ENCODE measurements at places on chromosomes 13 and 19.
A peak's percentile ranks its signal among the peaks of the same experiment; 100 is the strongest.

DNA sequence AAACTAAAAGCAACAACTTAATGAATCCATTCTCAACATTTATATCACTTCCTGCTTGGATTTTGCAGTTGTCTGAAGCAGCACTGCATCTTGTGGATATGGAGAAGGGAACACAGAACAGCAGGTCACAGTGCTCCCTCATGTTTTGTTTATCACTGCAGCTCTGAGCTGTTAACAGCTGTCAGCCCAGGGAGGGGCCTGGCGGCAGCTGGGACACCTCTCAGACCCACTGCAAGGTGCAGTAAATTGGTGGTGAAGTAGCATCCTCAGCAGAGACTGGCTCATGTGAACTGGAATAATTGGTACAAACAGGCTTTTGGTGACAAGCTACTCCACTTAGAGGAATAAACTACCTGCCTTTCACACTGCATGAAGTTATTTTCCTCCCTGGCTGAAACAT is 170.4 kb downstream of the LIG4 start:
- DNase-seq, result no peak

DNA sequence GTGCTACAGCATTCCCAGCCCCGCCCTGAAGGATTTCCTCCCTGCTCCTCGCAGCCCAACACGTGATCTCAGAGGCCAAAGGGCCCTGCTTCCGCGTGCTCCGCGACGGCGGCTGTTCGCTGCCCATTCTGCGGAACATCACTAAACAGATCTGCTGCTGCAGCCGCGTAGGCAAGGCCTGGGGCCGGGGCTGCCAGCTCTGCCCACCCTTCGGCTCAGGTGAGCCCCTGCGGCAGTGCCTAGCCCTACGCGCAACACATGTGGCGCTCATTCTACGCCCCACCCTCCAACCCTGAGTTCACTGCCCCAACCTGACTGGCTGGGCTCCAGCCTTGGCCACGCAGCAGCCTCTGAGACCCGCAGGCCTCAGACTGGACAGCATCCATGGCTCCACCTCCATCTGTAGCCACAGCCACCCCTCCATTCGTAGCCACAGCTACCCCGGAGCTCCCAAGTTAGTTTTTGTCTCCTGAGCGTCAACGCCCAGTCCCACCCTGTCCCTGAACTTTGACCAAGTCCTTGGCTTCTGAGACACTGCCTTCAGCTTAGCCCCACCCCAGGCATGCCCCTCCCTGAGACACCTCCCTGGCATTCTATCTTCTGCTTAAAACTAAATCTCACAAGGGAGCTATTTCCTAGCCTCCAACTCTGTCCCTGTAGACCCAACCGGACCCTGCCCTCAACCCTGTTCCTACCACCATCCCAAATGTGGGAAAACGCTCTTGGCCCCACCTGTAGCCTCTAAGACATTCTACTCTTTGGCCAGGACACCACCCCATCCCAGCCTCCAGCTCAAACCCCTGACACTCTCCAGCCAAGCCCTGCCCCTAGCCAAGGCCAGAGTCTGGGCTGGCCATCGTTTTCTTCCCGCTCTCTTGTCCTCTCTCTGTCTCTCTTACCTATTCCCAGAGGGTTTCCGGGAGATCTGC is 6.4 kb downstream of the LTBP4 start:
- no peak for DNase-seq

- no peak for DNase-seq
These were observed 9.3 kb upstream of the MISP start for GRCh38 chr19:741506-742131.

DNA sequence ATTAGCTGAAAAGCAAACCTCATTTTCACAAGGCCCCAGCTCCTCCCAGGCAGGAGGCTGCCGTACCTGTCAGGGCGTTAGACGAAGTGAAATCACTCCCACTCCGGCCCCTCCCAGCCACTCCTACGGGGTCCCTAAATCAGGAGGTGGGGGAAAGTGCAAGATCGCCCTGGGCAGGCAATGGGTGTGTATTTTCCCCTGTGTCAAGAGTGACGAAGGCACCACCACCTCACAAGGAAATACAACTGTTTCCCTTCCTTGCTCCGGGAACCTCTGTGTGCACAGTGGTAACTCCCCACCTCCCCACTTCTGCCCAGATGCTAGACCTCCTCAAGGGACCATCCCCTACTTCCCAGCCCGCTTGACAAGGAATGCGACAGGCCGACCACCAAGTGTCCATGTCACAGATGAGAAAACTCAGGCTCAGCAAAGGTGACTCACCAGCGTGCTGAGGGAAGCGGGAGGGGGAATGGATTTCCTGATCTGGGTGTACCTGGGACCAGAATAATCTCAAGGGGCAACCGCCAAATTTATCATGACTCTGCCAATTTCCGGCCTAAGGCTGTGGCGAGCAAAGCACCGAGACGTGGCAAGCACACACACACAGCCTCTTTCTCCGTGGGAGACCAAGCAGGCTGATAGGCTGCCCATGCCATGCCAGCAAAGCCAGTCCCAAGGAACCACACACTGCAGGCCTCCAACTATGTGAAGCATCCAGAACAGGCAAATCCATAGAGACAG is 7.3 kb downstream of the PPP6R1 start:
- DNase-seq, result peak; percentile 51

GRCh38 chr13:96996107-96996506 is 1.8 kb upstream of the OXGR1 start:
- DNase-seq, result no peak

- no peak for DNase-seq
These were observed 33.2 kb downstream of the RASA3 start for GRCh38 chr13:114099191-114099590.

DNA sequence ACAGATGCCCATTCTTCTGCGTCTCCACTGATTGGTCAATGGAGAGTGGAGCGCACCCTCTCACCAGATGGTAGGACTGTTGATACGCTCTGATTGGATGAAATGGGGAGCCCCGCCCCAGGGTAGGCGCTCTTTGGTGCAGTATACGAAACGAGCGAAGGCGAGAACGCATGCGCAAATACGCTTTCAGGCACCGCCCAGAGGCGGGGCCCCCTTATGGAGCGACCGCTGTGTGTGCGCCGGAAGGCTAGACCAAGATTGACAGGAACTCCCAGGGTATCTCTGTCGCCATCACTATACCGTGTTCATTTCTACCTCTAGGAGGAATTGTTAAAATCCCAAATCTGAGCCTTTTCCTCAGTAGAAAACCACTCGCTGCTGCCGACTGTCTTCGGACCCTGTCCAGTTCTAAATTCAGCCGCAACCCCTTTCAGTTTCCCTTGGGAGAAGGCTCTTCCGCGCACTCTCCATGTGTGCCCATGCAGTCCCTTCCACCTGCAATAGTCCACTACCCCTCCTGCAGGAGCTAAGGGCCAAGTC is 720 bp upstream of the HNRNPL start:
- peak; percentile 100 for DNase-seq

GRCh38 chr19:15820646-15821045 is 5.2 kb upstream of the OR10H1 start:
- no peak for DNase-seq
